ENCODE measurements at places on chromosomes 16 and 17.

DNA sequence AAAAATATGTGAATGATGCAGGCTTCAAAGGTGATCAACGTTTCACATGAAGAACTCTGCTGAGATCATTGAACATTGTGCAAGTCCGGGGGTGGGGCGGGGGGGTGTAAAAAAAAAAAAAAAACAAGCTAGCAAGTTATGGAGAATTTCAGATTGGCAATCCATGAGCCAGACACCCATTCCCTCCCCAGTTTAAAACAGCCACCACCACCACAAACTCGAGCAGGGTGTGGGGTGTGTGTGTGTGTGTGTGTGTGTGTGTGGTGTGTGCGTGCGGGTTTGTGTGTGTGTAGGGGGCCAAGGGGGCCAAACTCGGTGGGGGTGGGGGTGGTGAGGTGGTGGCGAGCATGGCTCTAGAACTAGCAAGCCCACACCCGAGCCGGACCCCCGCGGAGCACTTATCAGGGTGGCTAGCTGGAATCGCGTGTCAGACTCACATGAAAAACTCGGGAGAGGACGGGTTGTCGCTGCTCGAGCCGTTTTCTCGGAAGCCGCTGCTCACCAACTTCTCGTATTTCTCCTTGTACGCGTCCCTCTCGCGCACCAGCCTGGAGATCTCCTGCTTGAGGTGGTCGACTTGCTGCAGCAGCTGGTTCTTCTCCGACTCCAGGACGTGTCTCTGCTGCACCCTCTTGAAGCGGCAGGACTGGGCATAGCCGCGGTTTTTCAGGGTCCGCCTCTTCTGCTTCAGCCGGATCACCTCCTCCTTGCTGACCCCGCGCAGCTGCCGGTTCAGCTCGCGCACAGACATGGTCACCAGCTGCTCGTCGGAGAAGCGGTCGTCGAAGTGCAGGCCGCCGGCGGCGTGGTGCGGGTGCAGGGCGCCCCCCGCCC lies 2.0 kb downstream of the MAF start:
- no peak for DNase-seq

- DNase-seq = peak; percentile 25
These were observed 313.7 kb downstream of the MAF start for GRCh38 chr16:79286646-79287423.

- DNase-seq = no peak
These were observed 26.0 kb downstream of the TK2 start for GRCh38 chr16:66523861-66524354.

- no peak for DNase-seq
These were observed 57.9 kb downstream of the ADCY9 start for GRCh38 chr16:4058386-4058785.

- DNase-seq = no peak
These were observed 77.8 kb downstream of the MRC2 start for GRCh38 chr17:62705156-62705777.

All from activated T-cell treated with anti-CD3 and anti-CD28 coated beads for 48 hours (primary cell).